Spleen (tissue), 13 donors: ENCODE measurements at places on chromosomes 6 and 20. TPM values are rescaled to one million over a fixed set of nuclear protein-coding genes. Genes with fewer than 3 reads are reported as not detected.

DNA sequence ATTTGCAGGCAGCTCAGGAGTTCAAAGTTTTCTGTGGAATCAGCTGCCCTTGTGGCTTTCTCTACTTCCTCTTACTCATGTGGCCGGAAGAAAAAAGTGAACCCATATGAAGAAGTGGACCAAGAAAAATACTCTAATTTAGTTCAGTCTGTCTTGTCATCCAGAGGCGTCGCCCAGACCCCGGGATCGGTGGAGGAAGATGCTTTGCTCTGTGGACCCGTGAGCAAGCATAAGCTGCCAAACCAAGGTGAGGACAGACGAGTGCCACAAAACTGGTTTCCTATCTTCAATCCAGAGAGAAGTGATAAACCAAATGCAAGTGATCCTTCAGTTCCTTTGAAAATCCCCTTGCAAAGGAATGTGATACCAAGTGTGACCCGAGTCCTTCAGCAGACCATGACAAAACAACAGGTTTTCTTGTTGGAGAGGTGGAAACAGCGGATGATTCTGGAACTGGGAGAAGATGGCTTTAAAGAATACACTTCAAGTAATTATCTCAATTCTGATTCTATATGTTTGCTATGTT lies 1.1 kb downstream of the MGME1 start:
- DNase-seq: peak; percentile 89

- no peak for DNase-seq
Measured at GRCh38 chr20:17562804-17563305, 7.0 kb upstream of the DSTN start.

- no peak for DNase-seq
Measured at GRCh38 chr6:29850011-29850553, 22.5 kb downstream of the HLA-G start.

DNA sequence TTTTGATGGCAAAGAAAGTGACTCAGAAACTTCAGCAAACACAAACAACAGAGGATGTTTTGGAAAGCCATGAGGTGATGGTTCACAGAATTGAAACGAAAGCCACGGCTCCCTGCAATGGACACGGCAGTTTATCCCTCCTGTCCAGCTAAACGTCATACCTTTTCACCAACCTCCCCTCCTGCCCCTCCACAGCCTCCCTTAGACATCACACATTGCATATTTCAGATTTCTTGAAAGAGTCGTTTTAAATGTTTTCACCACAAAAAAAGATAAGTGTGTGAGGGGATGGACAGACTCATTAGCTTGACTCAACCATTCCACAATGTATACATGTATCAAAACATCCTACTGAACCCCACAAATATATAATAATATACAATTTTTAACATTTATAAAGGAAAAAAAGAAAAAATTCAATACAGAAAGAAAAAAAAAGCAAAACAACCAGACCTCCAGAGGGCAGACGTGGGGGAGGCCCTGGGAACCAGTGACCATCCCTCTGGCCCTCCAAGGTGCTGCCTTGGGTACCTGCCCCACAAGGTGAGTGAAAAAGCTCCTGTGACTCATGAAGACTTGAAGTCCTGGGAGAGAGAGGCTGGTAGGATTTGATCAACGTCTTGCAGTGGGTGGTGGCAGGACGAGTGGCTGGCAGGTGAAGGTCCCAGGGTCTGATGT lies 117.2 kb upstream of the THBS2 start:
- DNase-seq: no peak

DNA sequence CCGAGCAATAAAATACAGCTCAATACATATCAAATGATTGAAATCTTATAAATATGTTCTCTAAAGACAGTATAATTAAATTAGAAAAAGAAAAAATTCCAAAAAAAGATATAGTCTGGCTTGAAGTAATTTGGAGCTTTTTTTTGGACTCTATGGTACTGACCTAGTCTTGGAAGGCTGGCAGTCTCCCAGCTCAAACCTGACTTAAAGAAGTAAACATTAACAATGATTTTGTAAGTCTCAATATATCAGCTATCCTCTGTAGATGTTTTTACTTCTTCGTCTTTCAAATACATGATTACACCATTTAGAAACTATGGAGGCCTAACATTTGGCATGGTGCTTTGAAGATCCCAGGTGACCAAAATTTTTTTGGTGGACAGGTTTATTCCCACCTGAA lies 14.2 kb downstream of the HINT3 start:
- DNase-seq: no peak

- no peak for DNase-seq
Measured at GRCh38 chr6:158993639-158994038, 6.4 kb downstream of the RSPH3 start.

- DNase-seq: no peak
Measured at GRCh38 chr20:36399147-36399968, 93.2 kb downstream of the DLGAP4 start.

GRCh38 chr6:134456226-134456625 lies 138.3 kb upstream of the SGK1 start:
- no peak for DNase-seq

GRCh38 chr6:52304983-52305390 lies 20.4 kb upstream of the MCM3 start:
- DNase-seq: no peak

DNA sequence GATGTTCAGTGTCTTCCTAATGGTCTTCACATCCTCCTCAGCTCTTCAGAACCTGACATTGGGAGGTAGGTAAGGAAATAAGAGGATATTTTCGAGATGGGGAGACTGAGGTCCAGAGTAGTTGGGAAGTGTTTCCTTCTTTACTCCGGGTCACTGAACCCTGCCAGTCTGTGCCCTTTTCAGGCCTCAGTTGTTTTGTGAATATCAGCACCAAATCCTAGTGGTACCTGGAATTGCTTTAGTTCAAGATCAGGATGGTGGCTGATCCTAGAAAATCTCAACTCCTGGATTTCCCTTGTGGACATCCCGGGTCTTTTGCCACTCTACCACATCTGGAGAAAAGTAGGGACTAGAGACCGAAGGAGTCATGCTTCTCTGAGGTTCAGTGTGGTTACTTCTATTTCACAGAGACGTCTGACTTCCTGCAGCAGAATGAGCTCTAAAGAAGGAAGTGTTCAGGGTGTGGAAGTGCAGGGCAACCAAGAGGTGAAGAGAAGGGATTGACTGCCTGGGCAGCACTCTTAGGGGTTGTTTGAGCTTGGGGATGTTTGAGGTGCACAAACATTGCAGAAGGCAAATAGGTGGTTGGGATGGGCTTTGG lies 995 bp downstream of the STK4 start:
- DNase-seq: no peak

- no peak for DNase-seq
Measured at GRCh38 chr6:11960909-11961779, 51.0 kb upstream of the HIVEP1 start.

- DNase-seq: no peak
Measured at GRCh38 chr20:61861858-61862257, 203.8 kb downstream of the TAF4 start.

DNA sequence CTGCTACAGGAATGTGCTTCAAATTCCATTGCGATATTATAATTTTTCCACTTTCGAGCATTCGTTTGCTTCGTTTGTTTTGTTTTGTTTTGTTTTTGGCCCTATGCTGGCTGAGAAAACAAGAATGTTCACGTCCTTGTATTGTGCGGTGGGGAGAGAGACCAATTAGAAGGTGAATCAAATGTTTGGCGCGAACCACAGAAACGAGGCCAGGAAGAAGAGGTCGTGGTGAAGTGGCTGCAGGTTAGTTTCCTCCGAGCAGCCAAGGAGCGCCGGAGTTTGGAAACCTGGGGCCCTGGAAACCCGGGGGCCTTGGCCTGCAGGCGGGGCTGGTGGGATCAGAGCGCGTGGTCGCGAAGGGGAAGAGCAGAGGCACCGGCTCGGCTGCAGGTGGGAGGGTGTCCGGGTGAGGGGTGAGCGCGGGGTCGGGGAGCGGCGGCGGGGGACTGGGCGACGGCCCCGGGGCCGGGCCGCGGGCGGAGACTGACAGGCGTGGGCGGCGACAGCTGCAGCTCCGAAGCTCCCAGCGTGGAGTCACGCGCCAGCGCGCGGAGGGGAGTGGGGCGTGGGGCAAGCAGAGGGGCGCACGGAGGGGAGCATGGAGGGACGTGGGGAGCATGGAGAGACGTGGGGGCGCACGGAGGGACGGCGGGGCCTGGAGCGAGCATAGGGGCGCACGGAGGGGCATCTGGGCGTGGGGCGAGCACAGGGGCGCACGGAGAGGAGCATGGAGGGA lies 141.5 kb upstream of the PDE10A start:
- no peak for DNase-seq

- no peak for DNase-seq
Measured at GRCh38 chr6:153231048-153231646, 100.1 kb upstream of the RGS17 start.

- no peak for DNase-seq
Measured at GRCh38 chr6:5670811-5671561, 335.7 kb downstream of the NRN1 start.

- no peak for DNase-seq
Measured at GRCh38 chr6:64622944-64623343, 987.3 kb downstream of the PHF3 start.

GRCh38 chr6:108693430-108694154 lies 132.9 kb downstream of the FOXO3 start:
- no peak for DNase-seq

DNA sequence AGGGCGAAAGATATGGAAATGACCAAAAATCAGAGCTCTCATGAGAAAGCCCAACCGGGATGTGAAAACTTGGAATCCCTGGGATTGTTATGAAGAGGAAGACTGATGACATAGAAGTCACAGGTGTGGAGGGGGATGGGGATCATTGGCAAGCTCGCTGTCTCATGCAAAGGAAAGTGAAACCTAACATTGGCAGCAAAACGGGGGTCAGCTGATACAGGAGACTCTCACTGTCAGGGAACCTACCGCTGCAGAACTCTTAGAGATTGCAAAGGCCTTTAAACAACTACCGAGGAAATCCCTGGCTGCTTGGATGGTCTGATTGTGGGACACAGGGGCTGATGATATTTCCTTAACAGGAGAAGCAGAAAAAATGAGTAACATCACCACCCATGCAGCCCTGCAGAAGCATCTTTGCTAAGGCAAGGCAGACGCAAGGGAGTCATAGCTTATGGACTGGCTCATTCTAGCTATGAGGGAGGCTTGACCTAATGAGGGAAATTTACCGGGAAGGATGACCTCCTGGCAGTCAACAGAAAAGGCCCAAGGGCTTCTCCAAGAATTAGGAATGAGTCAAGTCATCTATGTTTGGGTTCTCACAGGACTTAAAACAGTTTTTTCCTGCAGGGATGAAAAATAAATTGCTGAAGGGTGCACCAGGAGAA lies 7.0 kb downstream of the MUC21 start:
- no peak for DNase-seq

- DNase-seq: no peak
Measured at GRCh38 chr6:37638414-37639341, 59.0 kb downstream of the MDGA1 start.

DNA sequence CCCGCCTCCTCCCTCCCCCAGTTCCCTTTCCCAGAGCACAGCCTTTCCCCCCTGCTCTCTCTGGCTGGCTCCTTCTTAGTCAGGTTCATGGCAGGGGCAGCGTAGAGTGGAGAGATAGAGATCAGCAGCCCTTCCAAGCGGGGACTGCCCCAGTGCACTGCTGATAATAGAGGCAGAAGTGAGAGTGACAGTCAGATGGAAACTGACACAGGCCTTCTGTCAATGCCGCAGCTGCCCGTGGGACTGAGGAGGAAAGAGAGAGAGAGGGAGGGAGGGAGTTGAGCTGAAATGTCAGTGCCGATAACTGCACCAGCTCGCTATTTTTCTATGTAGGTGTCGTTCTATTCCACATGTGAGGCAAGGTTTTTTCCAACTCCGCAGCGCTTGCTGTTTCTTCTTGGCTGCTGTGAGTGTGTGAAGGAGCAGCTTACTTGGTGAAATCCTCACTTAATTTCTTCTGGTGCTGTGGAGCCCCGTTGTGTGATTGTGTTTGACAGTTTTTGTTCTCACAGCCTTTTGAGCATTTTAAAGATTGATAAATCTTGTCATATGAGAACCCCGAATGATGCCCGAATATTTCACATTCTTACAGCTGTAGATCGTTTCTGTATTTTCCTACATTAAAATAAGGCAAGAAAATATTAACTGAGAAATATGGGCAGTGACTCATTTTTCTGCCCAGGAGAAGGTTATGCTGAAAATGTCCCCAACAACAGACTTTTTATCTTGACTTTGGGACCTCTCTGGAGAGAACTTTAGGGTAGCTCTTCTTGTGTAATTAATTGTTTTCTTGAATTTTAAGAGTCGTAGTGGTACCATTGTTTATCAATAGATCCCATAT lies 386.4 kb upstream of the MMS22L start:
- DNase-seq: peak; percentile 78

- peak; percentile 89 for DNase-seq
Measured at GRCh38 chr20:48716086-48716485, 111.7 kb downstream of the PREX1 start.

GRCh38 chr6:109074133-109074415 lies 20.6 kb downstream of the SESN1 start:
- no peak for DNase-seq

DNA sequence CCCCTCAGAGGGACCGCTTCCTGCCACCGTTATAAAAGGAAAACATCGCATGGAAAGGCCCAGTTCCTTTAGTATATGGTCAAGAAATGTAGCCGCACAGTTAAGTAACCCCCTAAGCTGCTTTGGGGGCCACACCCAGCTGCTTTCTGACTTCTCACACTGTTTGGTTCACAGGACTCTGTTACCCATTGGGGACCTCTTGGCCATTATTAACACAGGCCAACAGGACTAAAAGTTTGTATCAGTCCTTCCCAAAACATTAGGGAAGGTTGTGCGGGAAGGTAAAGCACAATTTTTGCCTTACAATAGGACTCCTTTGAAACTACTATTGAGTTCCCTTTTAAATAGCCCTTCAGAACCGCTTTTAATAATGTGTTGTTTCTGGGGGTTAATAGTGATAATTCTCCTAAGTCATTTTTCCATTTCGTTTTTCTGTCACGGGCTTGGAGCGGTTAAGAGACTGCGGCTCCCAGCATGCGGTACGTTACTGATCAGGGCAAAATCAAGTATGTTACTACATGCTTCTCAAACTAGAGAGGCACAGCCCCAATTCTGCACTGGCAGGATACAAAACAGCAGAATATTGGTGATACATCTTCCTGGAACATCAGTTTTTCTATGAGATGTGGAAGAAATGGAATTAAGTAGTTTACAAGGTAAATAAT lies 668 bp upstream of the RPP40 start:
- DNase-seq: no peak

- DNase-seq: no peak
Measured at GRCh38 chr6:143969077-143969476, 39.0 kb downstream of the PLAGL1 start.

The BNIP5 gene
- total RNA-seq: not detected

The MAS1 gene
- total RNA-seq: not detected

The SOX4 gene
- 8.7 TPM for total RNA-seq

The SNAP91 gene
- 1.6 TPM for total RNA-seq

The RBM39 gene
- total RNA-seq: 649 TPM

The PAK5 gene
- not detected for total RNA-seq

The MEI4 gene
- total RNA-seq: not detected

The ADISSP gene
- 29.4 TPM for total RNA-seq

The KHDC1L gene
- total RNA-seq: not detected

The C20orf202 gene
- 1.0 TPM for total RNA-seq

The ISM1 gene
- 8.4 TPM for total RNA-seq

The DDO gene
- total RNA-seq: 1.1 TPM

The RBCK1 gene
- total RNA-seq: 105 TPM

The SLC17A1 gene
- total RNA-seq: not detected

The PPP1R10 gene
- total RNA-seq: 74.0 TPM

The LINC00237 gene
- not detected for total RNA-seq

The PPIL6 gene
- total RNA-seq: 0.91 TPM

The GRM4 gene
- total RNA-seq: not detected

The SYCP2 gene
- total RNA-seq: 9.1 TPM

The NTSR1 gene
- total RNA-seq: 0.51 TPM

The ZNF334 gene
- 2.6 TPM for total RNA-seq
